GM04504 (cell line): ENCODE measurements at places on chromosomes 7 and 10.

GRCh38 chr7:80319461-80319860, 184.8 kb downstream of the GNAI1 start:
- DNase-seq, result no peak

- DNase-seq, result peak; percentile 14
Observed at GRCh38 chr10:128064970-128065580, 61.1 kb downstream of the MKI67 start.

DNA sequence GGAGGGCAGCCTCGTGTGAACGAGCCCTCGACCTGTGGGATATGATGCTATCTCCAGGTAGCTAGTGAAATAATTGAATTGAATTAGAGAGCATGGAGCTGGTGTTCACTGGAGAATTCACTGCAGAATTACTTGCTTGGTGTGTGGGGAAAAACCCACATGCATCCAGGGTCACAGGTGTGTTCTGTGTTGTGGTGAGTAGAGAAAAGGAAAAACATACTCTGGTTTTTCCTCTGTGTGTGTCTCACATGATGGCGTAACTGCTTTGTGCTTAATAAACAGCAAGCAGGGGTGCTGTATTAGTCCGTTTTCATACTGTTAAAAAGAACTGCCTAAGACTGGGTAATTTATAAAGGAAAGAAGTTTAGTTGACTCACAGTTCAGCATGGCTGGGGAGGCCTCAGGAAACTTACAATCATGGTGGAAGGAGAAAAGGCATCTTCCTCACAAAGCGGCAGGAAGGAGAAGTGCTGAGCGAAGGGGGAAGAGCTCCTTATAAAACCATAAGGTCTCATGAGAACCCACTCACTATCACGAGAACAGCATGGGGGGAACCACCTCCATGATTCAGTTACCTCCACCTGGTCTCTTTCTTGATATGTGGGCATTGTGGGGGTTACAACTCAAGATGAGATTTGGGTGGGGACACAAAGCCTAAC, 62.6 kb downstream of the TACR2 start:
- DNase-seq, result no peak

- no peak for DNase-seq
Observed at GRCh38 chr10:84665883-84666463, 337.6 kb downstream of the CCSER2 start.

DNA sequence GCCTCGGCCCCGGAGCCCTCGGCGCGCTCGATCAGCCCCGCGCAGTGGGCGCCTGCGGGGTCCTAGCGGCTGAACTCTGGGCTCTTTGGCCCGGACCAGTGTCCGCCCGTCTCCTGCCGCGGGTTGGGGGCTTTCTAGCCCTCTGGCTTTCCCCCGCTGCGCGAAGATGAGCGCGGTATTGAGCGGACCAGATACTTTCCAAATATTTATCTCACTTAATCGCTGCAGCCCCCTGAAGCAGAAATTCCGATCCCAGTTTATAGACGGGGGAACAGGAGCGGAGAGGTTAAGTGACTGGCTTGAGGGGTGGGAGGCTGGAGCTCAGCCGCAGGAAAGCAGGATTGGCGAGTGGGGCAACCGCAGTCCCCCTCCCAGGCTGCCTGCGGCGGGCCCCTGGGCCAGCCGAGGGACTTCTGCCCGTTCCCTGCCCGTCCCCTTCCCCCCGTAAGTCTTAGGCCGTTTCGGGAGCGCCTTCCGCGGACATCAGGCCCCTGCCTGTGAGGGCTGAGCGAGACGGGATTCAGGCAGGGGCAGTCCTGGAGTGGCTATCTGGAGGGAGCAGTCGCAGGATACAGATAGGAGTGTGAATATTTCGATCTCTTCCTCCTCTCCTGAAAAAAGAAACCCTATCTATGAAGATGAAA, 565 bp downstream of the STRIP2 start:
- DNase-seq, result no peak

GRCh38 chr10:124912101-124912886, 29.6 kb upstream of the ZRANB1 start:
- no peak for DNase-seq
